ENCODE measurements at places on chromosomes 13 and 19. TPM values are rescaled to one million over a fixed set of nuclear protein-coding genes. Genes with fewer than 3 reads are reported as not detected.

DNA sequence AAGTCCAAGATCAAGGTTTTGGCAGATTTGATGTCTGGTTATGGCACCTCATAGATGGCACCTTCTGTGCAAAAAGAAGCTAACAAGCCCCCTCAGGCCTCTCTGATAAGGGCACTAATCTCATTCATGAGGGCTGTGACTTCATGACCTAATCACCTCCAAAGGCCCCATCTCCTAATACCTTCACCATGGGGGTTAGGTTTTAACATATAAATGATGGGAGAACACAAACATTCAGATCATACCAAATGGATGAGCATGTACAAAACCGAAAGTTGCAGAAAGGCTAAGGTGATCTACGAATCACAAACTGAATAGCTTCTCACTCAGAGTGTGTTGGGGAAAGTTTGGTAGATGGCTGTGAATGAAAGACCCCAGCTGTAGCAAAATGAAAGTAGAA is 217.4 kb downstream of the TBC1D4 start:
- no peak for DNase-seq

DNA sequence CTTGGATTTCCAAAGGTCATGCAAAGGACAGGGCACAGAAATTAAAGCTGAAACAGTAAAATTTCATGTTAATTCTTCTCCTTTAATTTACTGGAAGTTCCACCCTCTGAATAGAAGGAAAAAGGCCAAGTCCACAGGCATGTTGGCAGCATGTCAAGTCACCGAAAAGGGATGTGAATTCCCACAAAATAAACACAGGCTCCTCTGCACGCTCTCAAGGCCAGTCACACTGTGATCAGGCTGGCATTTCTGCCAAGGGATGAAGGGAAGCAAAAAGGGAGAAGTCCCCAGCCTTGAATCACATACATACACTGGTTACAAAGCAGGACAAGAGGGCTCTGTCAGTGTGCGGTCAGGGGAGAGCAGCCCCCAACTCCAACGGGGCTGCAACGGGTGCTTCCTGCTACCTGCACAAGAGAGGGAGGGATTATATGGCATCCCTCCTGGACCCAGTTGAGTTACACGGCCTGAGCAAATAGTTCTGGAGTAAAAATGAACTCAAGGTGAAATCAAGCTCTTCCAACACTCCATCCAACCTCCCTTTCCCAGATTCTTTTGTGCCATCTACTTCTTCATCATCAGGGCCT is 6.9 kb downstream of the DCLK1 start:
- DNase-seq = no peak

- no peak for DNase-seq
Observed at GRCh38 chr19:52691737-52692136, 43.1 kb downstream of the ZNF611 start.

DNA sequence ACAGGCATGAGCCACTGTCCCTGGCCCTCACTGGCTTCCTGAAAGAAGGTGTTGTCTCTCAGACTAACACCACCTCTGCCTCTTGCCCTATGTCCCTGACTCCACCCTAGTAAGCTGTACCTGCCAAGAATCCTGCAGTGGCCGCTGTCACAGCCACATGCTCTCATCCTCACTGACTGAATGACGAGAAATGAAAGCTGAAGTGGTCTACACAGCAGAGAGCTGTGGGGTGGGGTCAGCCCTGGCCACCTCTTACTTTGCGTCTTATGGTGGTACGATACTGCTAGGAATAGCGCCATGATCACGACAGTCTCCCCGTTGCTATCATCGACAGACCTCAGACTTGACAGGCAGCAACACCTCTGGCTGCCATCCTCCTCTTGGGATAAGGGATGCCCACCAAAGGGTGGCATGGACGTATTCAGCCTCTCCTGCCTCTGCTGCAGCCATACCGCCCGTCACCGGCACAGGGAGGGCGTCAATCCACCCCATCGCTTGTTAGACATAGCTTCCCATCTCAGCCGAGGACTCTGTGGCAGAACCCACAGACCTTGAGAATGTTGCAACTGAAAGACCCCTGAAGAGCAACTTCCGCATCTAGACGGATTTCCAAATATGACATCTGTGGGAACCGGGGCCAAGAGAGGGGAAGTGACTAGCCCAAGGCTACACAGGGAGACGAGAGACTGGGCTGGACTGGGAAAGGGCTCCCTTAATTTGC is 809 bp downstream of the MYO1F start:
- DNase-seq = peak; percentile 31

GRCh38 chr13:27290715-27291114 is 20.1 kb downstream of the RASL11A start:
- no peak for DNase-seq

DNA sequence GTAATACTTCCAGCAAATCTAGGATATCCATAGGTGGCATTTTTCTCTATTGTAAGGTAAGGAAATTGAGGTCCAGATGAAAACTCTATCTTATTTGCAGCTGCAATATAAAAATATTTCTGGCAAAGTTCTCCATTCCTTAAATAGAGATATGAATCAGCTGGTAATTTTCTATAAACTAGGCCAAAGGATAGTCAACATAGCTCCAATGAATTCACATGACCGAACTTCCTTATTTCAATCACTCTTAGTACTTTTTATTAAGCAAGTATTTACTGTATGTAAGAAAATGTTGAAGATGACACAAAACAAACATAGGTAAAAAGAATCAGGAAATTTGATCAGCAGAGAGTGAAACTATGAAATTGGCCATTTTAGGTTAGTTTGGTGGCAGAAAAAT is 13.0 kb upstream of the LCP1 start:
- no peak for DNase-seq

- DNase-seq = no peak
Observed at GRCh38 chr13:43185226-43185625, 161.8 kb downstream of the DNAJC15 start.

- DNase-seq = no peak
Observed at GRCh38 chr13:50916701-50917184, 7.2 kb downstream of the RNASEH2B start.

DNA sequence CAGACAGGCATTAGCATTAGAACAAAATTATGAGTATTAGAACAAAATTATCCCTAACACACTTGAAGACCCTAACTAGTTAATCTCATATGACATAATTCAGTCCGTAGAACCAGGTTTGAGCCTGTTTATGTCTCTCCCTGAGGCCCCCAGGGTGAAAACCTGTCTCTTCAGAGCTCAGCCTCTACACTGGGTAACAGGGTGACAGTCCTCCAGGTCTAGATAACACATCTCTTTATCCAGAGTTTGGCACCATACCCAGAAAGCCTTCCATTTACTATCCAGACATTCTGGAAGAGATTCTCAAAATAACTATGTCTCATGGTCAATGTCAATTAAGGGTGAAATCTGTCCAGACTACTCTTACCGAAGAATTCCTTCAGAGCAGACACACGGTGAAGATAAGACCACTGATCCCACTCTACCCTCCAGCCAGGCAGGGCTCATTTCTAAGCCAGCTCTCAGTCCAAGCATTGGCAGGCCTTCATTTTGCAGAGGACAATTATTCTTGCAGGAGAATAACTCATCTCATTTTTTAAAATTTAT is 1195.3 kb downstream of the EFNB2 start:
- no peak for DNase-seq

- DNase-seq = peak; percentile 56
Observed at GRCh38 chr13:50387051-50387581, 371.9 kb downstream of the KCNRG start.

GRCh38 chr19:50509366-50509765 is 1.6 kb downstream of the JOSD2 start:
- no peak for DNase-seq

DNA sequence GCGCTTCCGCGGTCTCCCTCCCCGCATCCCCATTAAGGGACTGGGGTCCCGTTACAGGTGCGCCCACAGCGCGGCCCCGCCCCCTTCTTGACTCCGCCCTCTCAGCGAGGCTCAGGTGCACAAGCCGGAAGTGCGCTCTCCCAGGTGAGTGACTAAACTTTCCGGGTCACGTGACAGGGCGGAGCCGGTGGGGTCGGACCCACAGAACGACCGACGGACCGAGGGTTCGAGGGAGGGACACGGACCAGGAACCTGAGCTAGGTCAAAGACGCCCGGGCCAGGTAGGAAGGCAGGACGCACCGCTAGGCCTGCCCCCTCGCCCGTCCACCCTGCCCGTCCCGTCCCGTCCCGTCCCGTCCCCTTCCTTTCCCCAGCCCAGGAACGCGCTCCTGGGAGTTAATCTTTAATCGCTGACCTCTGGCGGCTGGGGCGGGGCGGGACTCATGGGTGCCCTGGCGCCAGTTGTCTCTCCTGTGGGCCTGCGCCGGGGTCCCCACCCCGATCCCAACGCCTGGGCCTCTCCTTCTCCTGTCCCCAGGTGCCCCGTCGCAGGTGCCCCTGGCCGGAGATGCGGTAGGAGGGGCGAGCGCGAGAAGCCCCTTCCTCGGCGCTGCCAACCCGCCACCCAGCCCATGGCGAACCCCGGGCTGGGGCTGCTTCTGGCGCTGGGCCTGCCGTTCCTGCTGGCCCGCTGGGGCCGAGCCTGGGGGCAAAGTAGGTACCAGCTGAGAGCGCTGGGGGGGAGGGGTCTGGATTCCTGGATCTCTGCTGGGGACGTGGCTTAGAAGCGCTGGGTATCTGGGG is at the start of gene CRB3:
Gene CRB3 (plus strand): TSS at position 202 of the 804 bp plus-strand sequence. CDS start 431 bp downstream, at position 633.
- peak; percentile 59 for DNase-seq

ZNF723 gene
- total RNA-seq = not detected

NLRP7 gene
- not detected for total RNA-seq

KLHL1 gene
- not detected for total RNA-seq

TMEM145 gene
- total RNA-seq = not detected

AP2S1 gene
- 112 TPM for total RNA-seq

ADGRE1 gene
- 9.1 TPM for total RNA-seq

S1PR4 gene
- 24.1 TPM for total RNA-seq

TRIM13 gene
- 15.5 TPM for total RNA-seq

Measured in activated naive CD4-positive, alpha-beta T cell treated with anti-CD3 and anti-CD28 coated beads for 36 hours (primary cell).